CD4-positive, alpha-beta T cell treated with Interleukin-6 at 100 ng/mL for 8 hours (primary cell): ENCODE measurements at places on chromosomes 12 and 14.
A peak's percentile ranks its signal among the peaks of the same experiment; 100 is the strongest.

DNA sequence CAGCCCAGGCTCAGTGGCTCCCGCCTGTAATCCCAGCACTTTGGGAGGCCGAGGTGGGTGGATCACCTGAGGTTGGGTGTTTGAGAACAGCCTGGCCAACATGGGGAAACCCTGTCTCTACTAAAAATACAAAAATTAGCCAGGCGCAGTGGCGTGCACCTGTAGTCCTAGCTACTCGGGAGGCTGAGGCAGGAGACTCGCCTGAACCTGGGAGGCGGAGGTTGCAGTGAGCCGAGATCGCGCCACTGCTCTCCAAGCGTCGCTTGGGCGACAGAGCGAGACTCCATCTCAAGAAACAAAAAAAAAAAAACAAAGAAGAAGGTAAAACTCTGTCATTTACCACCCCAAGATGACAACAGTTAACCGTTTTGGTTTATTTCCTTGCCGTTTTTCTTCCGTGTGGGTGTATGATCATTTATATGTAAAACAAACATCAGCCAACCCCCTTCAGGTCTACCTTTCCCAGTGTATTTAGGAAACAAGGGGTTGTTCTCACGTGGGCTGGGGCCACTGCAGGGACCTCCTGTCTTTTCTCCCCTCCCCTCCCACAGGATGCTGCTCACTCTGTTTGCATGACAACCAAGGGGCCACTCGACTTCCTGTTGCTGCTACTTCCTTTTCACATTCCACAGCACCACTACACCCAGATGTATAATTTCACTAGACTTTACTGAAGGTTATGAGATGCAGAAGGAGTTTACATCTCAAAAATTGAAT lies 13.6 kb downstream of the TTC9 start:
- peak; percentile 90 for DNase-seq

GRCh38 chr12:123393747-123394146 lies 9.8 kb downstream of the KMT5A start:
- DNase-seq: no peak

DNA sequence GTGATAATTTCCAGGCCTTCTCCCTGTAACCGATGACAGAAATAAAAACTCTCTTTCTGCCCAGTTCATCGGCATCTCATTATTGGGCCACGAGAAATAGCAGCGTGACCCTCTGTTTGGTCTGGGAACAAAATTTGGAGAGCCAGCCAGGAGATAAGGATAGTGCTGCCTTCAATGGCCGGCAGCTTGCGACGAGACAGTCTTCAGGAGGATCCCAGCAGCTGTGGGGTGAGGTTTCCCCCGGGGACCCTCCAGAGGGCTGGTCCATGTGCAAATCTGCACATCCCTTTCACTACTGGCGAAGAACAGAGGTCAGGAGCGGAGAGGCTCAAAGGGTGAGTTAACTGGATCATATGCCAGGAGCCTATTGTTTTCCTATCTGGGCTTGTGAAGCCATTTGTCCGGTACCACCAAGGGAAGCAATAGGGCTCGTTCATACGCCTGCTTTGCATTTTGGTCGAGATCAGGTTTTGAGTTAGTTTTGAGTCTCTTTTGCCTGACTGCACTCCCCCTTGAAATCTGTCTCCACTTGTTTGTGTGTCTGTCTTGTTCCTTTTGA lies 4.8 kb downstream of the SLC39A2 start:
- no peak for DNase-seq

- no peak for DNase-seq
Observed at GRCh38 chr14:100789460-100790417, 36.2 kb upstream of the MEG3 start.

GRCh38 chr12:64029013-64029857 lies 184.7 kb downstream of the SRGAP1 start:
- no peak for DNase-seq

GRCh38 chr14:49934646-49935045 lies 41.8 kb downstream of the ARF6 start:
- no peak for DNase-seq

DNA sequence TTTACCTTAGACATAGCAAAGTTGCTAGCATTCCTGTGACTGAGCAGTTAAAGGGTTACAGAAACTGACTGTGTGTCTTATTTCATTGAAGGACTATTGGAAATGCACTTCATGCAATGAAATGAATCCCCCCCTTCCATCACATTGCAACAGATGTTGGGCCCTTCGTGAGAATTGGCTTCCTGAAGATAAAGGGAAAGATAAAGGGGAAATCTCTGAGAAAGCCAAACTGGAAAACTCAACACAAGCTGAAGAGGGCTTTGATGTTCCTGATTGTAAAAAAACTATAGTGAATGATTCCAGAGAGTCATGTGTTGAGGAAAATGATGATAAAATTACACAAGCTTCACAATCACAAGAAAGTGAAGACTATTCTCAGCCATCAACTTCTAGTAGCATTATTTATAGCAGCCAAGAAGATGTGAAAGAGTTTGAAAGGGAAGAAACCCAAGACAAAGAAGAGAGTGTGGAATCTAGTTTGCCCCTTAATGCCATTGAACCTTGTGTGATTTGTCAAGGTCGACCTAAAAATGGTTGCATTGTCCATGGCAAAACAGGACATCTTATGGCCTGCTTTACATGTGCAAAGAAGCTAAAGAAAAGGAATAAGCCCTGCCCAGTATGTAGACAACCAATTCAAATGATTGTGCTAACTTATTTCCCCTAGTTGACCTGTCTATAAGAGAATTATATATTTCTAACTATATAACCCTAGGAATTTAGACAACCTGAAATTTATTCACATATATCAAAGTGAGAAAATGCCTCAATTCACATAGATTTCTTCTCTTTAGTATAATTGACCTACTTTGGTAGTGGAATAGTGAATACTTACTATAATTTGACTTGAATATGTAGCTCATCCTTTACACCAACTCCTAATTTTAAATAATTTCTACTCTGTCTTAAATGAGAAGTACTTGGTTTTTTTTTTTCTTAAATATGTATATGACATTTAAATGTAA lies 31.5 kb downstream of the MDM2 start:
- no peak for DNase-seq
